Activated T-cell treated with anti-CD3 and anti-CD28 coated beads, Interleukin-2, amount 50 U/mL, for 48 hours (primary cell): ENCODE measurements at places on chromosomes 6 and 20.
A peak's percentile ranks its signal among the peaks of the same experiment; 100 is the strongest.

- DNase-seq = no peak
Observed at GRCh38 chr6:56400273-56400672, 152.9 kb upstream of the COL21A1 start.

- DNase-seq = no peak
Observed at GRCh38 chr20:54014293-54014926, 56.0 kb downstream of the BCAS1 start.

- DNase-seq = no peak
Observed at GRCh38 chr6:101937108-101937507, 543.6 kb downstream of the GRIK2 start.

GRCh38 chr6:12200015-12200564 lies 90.1 kb upstream of the EDN1 start:
- DNase-seq = no peak

DNA sequence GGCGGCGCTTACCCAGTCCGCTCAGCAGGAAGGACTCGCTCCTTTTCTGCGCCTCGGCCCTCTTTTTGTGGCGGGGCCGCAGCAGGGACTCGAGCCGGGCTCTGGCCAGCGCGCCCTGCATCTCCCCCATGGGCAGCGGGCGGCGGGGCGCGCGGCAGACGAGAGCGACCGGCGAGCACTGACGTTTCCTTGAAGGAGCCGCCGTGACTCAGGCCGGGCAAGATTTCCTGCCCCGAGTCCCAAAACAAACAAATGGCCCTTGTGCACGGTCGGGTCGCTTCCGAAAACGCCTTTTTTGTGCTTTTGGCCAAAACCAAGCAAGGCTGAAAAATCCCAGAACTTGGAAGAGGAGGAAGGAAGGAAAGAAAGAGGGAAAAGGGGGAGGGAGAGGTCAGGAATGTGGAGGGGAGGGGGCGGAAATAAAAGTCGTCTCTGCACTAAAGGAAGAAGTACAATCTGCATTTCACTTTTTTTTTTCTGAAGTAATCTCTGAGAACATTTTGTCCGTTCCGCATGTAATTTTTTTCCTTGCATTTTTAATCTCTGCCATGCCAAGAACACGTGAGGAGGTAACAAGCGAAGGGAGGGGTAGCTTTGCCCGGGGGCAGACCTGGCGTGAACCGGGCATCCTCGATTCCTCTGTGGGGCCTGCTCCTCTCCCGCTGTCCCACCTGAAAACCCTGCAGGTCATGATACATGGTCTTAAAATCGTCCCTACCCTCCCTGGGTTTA lies 123.3 kb upstream of the SLC2A12 start:
- DNase-seq = peak; percentile 72

DNA sequence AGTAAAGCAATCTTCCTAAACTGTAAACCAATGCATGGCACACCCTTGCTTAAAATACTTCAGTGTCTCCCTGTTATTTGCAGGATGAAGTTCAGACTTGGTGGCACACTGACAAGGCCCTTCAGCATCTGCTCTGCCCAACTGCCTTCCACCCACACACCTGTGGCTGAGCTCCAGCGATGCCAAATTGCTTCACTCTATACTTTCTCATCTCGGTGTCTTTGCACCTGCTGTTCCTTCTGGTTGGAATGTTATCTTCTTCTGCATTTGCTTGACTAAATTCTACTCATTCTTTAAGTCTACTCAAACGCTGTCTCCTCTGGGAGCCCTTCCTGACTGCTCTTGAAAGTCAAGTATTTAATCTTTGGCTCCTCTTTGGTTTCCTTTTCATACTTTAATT lies 100.1 kb upstream of the SUPT3H start:
- DNase-seq = no peak

- no peak for DNase-seq
Observed at GRCh38 chr6:52162940-52163908, 23.0 kb upstream of the IL17A start.

DNA sequence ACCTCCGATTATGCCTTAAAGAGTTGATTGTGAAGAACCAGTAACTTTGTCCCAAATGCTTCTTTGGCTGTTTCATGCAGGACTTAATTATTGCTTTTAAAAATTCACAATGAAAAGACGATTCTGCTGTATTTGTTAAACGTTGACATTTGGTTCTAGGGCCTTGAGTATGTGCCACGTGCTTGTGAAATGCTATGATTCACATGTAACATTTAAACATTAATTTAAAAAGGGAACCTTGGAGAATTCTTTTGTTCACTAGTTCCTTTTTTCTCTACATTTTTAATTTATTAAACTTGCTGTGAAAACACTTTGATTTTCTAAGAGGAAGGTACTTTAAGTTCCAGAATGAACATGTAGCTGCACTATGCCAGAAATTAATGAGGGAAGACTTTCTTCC lies 9.5 kb downstream of the GZF1 start:
- DNase-seq = no peak

- DNase-seq = no peak
Observed at GRCh38 chr6:169292338-169293124, 38.9 kb upstream of the THBS2 start.

DNA sequence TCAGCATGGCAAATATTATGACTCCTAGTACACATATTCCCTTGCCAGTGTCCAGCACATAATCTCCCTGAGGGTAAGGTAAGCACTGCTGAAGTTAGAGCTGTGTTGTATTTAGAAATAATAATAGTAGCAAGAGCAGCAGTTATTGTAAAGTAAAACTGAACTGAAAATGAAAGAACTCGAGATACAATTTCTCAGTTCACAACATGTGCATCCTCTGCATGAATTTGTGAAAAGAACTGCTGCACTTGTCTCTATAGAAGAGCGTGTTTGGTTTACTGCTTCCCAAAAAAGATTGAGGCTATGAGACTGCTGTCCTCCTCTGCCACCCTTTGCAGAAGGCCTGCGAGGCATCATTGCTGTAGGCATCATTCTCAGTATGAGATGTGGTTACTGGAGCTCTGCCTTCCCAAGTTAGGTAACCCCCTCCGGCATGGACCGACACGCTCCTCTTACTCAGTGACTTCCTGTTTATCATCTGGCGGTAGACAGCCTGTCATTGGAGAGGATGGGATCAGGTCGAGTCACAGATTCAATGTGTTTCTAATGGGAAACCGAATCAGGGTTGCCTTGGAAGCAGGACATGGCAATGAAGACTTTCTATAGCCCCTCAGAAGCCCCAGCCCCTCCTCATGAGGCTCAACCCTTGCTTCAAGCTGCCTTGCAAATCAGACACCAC lies 48.1 kb downstream of the SLC24A3 start:
- no peak for DNase-seq

DNA sequence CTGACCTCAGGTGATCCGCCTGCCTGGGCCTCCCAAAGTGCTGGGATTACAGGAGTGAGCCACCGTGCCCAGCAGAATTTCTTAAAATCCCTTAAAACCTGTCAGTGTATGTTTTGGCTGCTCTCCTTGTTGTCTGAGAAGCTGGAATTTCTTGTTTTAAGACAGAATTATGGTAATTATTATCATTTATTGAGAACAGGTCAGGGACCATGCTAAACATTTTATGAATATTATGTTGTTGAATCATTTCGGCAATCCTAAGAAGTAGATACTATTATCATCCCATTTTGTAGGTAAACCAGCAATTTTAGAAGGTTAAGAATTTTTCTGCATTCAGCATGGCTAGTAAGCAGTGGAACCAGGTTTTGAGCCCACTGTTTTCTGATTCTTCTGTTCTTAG lies 86.1 kb upstream of the AKIRIN2 start:
- no peak for DNase-seq

DNA sequence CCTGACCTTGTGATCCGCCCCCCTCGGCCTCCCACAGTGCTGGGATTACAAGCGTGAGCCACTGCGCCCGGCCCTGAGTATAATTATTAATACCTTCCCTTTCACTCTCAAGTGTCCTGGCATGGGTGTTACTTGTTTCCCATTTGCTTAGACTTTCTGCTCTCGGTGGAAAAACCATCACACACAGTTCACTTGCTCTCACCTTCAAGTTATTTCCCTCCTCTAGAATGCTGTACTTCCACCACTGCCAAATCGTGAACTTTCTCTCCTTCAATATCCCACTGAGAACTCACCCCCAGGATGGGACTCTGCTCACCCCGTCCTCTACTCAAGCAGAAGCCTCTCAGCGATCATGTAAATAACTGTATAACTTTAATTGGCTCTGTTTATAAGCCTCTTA lies 4.6 kb upstream of the HIVEP1 start:
- DNase-seq = no peak

- DNase-seq = no peak
Observed at GRCh38 chr20:17690144-17690543, 8.1 kb upstream of the RRBP1 start.

GRCh38 chr6:144364782-144365181 lies 79.6 kb downstream of the UTRN start:
- DNase-seq = no peak

DNA sequence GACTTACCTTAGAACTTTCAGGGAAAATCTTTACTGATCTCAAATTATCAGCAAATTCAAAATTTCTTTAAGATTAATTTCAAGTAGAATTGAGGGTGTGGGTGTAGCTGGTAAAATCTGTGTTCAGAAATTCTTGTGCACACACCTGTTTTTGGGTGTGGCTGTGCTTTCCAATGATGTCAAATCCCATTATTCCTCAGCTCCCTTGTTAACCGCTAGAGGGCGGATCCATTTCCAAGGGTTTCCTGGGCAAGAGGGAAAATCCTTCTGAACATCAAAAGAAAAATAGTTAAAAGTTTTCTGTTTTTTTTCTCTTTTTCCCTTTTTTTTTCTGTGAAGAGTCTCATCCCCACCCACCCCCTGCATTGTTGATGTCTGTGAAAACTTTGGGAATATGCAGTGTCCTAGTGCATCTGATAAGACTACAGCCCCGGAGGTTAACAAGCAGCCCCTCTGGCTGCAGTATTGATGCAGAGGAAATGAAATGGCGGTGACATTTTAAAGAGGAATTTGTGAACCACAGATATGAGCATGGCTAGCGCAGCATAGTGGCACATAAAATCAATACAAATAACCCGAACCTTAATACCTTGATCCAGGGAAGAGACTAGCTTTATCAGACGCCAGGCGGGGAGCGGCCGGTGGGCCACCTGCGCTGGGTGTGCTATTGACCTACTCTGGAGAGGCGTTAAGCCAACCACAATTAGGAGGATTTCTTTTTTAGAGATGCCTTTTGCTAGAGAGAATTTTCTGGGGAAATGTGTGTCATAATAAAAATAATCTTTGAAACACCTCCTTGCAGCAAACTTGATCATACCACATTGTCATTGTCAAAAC lies 130.9 kb downstream of the FOXA2 start:
- no peak for DNase-seq

DNA sequence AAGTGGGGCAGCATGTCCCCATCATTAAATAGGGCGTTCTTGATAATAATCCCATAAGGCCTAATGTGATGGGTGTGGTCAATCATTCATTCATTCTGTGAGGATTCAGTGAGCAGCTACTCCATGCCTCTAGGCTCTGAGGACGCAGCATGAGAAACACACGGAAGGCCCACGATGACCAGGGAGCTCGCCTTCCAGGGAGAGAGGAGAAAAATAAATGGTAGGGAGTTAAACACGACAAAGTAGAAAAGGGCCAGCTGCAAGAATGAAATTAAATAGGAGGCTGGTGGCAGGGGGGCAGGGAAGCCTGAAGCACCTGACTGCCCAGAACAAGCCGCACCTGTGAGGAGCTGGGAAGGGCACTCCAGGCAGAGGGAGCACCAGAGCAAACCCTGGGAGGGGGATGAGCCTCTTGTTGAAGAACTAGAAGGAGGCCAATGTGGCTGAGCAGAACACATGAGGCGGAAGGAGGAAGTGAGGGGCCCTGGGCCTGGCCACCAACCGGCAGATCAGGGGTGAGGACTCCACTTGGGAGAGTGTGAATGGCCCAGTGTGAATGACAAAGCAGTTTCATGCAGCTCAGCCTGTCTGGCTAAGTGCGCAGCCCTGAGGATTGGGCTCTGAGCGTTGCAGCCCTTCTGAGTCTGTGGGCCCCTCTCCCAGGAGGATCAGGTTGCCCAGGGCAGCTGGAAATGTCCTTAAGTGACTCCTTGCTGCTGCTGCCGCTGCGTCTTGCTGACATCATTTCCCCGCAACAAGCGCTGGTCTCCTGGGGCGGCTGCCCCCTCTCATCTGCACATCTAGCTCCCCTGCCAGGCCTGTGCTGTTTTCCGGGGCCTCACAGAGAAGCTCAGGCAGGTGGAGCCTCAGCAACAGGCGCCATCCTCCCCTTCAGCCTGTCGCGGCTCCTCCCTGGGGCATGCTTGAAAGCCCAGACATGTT lies 99.9 kb downstream of the CDH26 start:
- peak; percentile 58 for DNase-seq

DNA sequence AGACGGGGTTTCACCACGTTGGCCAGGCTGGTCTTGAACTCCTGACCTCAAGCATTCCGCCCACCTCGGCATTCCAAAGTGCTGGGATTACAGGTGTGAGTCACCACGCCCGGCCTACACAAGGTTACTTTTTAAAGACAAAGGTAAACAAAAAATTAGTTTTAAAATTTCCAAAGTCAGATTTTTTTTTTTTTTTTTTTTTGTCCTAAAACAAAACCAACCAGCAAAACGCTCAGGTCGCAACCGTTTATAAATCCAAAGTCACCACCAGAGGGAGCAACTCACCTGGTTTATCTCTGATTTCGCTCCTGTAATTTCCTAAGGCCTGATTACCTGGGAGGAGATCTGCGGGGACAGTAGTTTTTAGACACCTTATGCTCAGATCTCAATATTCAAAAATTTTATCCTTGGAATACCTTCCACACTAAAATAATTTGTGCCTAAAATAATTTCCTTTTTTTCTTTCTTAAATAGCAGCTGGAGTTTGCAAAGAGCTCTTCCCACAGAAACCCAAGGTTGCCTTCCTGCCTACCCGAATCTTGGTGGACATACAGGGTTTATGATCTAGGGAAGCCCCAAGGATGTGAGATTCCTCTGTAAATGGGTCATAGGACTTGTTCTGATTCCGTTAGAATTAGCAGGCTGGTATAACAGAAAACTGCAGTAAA lies 19.8 kb upstream of the TREM1 start:
- DNase-seq = no peak

GRCh38 chr20:46595933-46596332 lies 45.5 kb upstream of the OCSTAMP start:
- no peak for DNase-seq

DNA sequence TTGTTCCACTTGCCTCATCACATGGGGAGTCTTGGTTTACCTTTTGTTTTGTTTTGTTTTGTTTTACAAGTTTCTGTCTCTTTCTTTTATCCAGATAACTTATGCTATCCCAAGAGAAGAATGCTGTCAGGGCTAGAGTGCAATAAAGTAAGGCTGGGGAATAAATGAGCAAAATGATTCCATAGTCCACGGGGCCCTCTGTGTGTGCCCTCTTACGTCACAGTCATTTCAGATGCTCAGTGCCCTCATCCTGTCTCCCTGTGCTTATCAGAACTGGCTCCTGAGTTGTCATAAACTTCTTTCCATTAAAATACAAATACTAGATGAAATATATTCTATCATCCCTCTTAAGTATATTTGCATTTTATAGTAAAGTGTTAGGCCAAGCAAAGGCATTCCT lies 30.8 kb upstream of the ENPP1 start:
- DNase-seq = no peak
